ENCODE measurements at places on chromosomes 16 and 17.

DNA sequence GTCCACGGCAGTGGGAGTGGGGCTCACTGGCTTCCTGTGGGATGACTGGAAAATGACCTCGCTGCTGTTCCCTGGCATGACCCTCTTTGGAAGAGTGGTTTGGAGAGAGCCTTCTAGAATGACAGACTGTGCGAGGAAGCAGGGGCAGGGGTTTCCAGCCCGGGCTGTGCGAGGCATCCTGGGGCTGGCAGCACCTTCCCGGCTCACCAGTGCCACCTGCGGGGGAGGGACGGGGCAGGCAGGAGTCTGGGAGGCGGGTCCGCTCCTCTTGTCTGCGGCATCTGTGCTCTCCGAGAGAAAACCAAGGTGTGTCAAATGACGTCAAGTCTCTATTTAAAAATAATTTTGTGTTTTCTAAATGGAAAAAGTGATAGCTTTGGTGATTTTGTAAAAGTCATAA lies 7.8 kb upstream of the RNF213 start:
- no peak for DNase-seq

DNA sequence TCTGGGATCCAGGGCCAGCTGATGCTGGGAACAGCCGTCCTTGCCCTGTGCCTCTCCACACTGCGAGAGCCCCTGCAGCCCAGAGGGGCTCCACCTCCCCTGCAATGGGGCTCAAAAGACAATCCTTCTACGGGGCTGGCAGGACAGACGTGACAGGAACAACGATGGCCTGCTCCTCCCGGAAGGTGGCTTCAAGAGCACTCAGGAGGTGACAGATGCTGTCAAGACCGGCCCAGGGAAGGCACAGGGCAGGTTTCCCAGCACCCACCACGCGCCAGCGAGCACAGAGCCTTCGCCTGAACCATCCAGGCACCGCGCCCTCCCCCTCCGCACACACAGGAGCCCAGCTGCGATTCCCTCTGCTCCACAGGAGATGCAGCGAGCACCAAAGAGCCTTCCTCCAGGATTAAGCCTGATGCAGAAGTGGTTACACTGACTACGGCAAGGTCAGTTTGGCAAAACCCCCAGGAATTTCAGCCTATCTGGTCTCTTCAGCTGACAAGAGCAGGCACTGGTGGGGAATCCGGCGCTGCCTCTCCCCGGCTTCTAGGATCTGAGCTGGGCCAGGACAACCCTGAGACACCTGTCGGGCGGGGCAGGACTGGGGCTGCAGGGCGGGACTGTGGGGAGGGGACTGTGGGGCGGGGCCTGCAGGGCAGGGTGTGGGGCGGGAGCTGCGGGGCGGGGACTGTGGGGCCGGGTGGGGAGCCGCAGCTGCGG lies 103.4 kb downstream of the ZNF778 start:
- peak; percentile 44 for DNase-seq

DNA sequence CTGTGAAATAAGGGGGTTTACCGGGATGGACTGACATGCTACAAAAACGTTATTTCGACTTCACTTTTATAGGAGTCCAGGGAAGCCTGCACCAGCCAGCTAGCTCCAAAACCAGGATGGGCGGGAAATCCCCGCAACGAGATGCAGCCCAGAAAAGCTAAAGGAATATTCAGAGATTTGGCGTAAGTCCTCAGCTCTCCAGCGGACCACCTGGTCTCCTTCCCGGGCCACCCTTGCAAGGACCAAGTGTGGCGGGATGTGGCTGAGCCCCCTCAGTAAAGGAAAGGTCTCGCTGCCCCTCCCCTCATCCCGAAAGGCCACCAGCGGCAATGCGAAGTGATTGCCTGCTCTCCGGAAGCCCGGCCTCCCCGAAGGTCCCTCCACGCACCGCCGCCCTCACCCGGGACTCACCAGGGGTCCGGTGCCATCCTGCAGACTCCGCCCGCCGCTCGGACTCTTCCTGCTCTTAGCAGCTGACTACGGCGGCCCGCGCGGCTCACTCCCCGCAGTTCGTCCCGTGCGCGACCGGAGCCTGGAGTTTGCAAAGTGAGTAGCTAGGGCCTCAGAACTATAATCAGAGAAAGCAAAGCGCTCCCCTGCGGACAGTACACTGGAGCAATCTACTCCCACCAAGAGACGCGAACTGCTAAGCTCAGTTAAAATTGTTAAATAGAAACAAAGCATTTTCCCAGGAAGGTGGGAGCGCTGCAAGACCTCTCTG lies at the start of gene STX8:
Gene STX8, minus strand, starts transcription at position 440 of the 721 bp plus-strand sequence. Its CDS starts 12 bp downstream, at position 428.
- DNase-seq = peak; percentile 88

GRCh38 chr17:41665566-41666236 lies 23.0 kb upstream of the EIF1 start:
- DNase-seq = peak; percentile 95

GRCh38 chr17:64172510-64172909 lies 42.6 kb upstream of the ERN1 start:
- DNase-seq = no peak

DNA sequence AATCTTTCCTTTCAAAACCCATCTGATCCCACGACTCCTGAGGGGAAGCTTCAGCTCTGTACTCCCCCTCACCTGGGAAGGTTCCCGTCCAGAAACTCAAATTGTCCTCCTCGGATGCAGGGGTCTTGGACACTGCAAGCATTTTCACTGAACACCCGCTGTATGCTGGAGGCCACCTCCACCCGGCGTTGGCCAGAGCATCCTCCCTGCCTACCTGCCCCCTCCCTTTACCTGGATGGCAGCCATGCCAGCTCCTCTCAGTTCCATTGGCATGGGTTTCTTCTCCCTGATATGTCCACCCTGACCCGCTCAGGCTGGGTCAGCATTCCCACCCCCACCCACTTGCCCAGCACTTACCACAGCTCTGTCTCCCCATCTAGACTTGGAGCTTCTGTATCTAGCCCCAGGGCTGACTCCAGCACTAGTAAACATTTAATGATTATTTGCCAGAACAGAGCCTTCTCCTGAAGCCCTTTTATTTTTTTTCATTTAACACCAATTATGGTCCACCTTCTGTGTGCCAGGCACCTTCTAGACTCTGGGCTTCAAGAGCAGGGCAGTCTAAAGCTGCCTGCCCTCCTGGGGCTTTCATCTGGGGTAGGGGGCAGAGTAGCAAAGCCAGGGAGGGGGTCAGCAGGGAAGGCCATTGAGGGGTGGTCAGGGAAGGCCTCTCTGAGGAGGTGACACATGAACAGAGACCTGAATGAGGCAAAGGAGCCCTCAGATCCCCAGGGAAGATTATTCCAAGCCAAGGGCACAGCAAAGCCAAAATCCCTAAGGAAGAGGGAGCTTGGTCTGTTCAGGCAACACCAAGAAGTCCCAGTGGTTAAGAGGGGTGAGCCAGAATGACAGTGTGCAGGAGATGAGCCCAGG lies 8.9 kb upstream of the KRT19 start:
- DNase-seq = no peak

DNA sequence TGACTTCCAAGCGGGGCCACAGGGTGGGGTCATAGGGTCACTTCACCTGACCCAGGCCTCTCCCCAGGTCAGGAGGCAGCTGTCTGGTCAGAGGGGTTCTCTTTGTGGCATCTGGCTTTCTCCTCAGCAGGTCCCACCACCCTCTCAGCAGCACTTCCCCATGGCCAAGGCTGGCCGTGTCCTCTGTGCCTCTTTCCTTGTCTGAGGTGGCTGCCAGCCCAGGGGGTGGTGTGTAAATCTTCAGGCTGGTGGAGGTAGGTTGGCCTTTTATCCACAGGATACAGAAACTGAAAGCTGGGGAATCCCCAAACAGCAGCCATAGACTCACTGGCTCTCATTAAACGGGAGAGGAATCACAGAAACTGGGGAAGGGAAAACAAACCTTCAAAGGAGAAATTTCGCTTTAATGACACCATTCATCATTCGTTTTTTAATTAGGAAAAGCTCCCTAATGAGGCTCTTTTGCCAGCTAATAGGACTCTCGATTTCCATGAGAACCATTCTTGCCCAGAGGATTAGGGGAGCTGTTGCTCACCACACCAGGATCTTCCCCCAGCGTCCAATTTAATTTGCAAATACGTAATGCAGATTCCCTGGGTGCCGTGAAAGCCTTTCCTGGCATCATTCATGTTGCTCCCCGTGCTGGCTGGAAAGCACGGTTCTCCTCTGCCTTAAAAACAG lies 18.0 kb downstream of the C17orf75 start:
- DNase-seq = peak; percentile 84

DNA sequence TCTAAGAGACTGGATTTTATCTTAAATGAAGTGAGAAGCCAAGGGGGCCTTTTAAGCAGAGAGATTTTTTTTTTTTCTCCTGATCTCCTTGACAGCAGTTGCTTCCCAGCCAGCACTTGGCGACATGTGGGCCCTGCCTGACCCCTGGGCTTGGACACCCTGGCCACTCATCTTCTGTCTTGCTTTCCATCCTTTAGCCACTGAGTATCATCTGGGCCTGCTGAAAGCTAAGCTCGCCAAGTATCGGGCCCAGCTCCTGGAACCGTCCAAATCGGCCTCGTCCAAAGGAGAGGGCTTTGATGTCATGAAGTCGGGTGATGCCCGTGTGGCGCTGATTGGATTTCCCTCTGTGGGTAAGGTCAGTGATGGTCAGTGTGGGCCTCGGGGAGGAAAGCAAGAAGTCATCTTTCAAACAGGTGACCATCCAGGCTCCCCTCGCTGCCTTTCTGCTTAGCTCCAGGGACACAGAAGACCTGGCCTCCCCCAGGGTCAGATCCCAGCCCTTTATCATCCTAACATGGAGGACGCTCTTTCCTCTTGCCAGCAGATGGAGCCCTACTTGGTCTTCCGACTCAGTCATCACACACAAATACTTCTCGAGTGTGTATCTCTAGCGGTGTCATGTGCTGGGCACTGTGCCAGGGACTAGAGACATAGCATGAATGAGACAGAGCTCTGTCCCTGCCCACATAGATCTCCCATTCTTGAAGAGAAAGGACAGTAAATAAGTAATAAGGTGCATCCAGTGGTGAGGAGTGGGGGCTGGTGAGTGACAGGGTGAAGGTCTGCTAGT lies 6.1 kb downstream of the DRG2 start:
- DNase-seq = no peak

- DNase-seq = no peak
These were observed at the start of gene TEKT5 for GRCh38 chr16:10694830-10695229. Gene TEKT5 (minus strand): TSS chr16:10694930. CDS start chr16:10694873, 57 bp downstream.

DNA sequence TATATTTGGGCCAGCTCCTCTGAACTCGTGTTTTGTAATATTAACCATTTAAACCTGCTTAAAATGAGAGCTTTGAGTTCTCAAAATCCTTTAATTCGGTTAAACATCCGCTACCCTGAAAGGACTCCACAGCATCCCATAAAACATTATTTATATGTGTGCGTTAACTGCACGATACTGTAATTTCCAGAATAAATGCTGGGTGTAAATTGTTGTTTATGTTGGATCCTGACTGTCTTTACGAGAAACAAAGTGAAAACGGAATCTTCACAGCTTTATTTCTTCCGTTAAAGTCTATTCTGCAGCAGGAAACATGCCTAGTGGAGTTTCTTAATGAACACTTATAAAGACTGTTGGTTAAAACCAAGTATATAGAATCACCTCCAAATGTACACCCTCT lies 143.4 kb downstream of the SNX11 start:
- no peak for DNase-seq

GRCh38 chr17:65488665-65489064 lies 72.8 kb downstream of the AXIN2 start:
- no peak for DNase-seq

DNA sequence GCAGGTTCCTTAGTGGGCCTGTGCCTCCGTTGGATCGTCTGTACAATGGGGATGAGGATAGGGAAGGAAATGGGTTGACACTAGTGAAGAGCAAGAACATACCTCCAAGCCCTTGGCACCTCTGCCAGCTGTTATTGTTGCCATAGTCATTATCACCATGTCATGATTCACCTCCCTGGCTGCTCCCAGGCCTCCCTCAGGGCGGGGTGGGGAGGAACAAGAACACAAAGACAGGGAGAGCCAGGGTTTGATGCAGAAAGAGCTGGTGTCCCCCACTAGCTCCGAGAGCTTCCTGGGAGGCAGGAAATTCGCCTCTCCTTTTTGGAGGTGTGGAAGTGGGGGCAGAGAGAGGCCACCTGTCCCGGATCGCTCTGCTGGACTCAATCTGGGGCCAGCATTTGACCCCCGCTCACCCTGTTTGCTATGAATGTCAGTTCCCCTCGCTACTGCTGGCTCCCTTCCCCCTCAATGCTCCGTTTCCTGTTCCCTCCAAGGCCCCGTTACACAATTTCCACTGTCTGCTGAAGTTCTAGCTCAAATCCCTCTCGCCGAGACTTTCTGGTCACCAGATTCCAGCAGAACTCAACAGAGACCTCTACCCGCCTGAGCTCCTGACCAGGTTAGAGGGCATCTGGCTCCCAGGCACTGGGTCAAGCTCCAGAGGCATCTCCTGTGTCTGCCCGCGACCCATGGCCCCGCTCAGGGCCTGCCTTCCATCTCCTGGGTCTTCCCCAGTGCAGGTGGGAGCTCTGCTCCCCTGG lies 9.1 kb downstream of the TIMP2 start:
- DNase-seq = no peak

DNA sequence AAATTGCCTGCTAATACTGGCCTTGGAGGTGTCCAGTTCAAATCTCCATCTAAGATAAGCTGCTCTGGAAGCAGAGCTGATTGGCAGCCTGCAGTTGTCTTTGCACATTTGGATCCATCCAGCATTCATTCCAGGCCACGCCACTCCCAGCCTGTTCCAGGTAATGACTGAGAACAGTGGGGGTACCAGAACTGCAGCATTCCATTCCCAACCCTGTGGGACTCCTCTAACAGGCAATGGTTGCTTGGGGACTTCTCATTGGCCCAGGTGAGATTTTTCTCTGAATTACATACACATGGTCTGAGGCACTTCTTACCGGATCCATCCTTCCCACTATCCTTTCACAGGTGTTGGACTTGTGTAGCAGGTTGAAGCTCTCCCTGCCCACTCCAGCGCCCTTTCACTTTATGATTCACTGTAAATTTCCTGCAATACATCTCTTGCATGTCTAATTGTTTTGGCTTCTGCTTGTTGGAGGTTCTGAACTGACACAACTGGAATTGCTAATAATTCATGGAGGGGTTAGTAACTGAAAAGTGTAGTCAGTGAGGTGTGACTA lies 206.1 kb upstream of the ZFHX3 start:
- DNase-seq = no peak

GRCh38 chr16:57384248-57385070 lies 12.2 kb downstream of the CX3CL1 start:
- DNase-seq = no peak

- no peak for DNase-seq
These were observed 952 bp downstream of the CD300A start for GRCh38 chr17:74467221-74467951.

DNA sequence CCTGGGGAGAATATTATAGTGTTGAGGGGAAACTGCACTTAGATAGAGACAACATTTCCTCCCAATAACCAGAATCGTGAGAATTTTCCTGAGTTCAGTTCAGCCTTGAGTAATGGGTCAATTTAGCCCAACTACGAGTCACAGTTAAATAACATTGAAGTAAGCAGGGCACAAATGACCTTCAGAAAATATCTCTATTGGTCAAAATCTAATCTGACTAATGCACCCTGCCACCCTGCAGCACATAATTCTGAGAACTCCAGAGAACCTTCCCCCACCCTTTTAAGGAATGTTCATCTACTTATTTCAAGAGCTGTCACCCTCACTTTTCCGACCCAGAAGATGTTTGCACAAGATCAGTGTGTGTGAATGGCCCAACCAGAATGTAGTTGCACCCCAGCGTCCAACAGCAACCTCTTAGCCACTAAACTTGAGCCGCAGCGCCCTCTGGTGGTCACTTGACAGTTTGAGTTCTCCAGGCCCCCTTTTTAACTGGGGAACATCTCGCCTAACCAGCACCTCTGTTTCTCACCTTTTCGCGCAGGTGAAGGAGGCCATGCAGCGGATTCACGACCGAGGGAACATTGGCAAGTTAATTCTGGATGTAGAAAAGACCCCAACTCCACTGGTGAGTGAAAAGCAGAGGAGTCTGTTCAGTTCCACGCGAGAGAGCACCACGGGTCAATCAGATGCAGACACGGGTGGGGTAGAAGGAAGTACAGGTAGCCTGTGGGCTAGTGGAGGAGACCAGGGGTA lies 50.9 kb upstream of the CLEC3A start:
- peak; percentile 72 for DNase-seq
